ENCODE measurements at places on chromosomes 1 and 21.

GRCh38 chr1:219573960-219574359 is 38.9 kb downstream of the ZC3H11B start:
- DNase-seq: no peak

DNA sequence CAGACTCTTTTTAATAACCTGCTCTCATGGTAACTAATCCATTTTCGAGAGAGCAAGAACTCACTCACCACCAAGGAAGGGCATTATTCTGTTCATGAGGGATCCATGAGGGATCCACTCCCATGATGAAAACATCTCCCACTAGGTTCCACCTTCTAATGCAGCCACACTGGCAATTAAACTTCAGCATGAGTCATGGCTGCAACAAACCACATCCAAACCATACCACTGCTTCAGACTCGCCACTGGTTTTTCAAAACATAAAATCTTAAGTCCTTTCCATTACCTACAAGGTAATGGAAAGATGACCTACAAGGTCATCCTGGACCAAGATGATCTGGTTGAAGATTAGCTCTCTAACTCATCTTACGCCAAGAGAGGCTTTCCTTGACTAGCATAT is 405.1 kb downstream of the VAV3 start:
- peak; percentile 50 for DNase-seq

- DNase-seq: no peak
Observed at GRCh38 chr1:245240648-245241165, 85.9 kb downstream of the KIF26B start.

GRCh38 chr21:43929217-43929971 is 64.4 kb downstream of the AGPAT3 start:
- DNase-seq: no peak

DNA sequence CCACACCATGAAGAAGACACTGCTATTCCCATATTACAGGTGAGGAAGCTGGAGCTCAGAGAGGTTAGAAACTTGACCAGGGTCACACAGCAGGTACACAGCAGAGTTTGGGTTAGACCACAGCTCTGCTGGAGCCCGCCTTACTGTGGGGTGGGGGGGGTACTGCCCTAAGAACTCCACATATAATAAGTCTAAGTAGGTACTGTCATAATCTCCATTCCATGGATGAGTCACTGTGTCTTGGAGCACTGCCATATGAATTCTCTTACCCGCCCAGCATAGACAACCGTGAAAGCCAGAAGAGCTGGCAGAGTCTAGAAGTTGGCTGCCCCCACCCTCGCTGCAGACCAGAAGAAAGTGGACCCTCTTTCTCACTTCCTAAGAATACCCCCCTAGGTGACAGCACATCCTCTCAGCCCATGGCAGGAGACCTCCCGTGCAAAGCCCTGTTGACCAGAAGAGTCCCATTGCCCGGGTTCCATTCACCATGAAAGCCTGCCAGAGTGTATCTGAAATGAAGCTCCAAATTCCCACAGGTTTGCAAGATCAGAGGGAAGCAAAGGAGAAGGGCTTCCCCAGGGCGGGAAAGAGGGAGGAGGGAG is 5.2 kb upstream of the PLA2G2D start:
- DNase-seq: peak; percentile 86

GRCh38 chr1:29518183-29518835 is 282.0 kb downstream of the PTPRU start:
- DNase-seq: no peak

GRCh38 chr1:212716161-212716560 is 16.5 kb upstream of the BATF3 start:
- DNase-seq: no peak

- DNase-seq: no peak
Observed at GRCh38 chr21:35818597-35818996, 241.7 kb downstream of the SETD4 start.

DNA sequence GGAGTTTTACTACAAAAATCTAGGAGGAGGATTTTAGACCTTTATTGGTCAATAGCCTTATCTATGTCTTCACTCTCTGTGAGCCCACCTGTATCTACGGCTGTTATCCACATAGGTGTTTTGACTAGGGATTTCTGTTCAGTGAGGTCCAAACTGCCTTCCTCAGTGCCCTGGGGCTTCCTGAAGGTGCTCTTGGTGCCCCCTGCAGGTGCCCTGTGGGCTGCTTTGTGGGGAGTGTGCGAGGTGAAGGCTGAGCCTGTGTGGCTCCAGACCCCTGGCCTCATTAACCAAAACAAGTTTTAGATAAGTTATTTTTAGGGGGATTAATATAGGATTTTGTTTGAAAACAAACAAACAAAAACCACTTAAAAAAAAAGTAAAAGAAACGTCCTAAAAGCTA is 122.5 kb downstream of the KIF26B start:
- no peak for DNase-seq

GRCh38 chr1:200150721-200151120 is 123.2 kb downstream of the NR5A2 start:
- DNase-seq: peak; percentile 67

GRCh38 chr1:61419657-61420056 is 305.3 kb downstream of the TM2D1 start:
- DNase-seq: no peak

DNA sequence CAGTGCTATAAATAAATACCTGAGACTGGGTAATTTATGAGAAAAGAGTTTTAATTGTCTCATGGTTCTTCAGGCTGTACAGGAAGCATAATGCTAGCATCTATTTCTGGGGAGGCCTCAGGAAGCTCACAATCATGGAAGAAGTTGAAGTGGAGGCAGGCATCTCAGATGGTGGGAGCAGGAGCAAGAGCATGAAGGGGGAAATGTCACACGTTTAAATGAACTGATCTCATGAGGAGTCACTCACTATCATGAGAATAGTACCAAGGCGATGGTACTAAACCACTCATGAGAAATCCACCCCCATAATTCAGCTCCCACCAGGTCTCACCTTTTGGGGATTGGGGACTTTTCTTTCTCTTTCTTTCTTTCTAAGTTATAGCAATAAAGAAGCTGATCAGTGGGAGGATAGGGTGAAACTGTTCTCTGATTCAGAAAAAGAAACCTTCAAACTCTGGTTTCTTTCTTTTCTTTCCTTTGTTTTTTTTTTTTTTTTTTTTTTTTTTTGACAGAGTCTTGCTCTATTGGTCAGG is 17.1 kb upstream of the SPAG17 start:
- DNase-seq: no peak

DNA sequence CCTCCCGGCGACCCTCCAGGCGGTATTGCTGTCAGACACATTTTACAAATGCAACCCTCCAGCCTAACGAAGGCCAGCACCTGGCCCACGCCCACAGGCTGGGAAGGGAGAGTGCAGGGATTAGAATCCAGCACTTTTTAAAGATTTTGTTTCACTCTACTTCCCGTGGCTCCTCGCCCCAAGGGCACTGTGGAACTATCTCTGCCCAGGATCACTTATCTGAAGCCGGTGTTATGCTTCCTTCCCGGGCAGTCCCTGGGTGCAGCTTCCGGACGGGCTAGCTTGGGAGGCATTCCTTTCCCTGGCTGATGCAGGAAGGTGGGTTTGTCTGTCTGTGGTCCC is 35.8 kb downstream of the CCN1 start:
- no peak for DNase-seq

DNA sequence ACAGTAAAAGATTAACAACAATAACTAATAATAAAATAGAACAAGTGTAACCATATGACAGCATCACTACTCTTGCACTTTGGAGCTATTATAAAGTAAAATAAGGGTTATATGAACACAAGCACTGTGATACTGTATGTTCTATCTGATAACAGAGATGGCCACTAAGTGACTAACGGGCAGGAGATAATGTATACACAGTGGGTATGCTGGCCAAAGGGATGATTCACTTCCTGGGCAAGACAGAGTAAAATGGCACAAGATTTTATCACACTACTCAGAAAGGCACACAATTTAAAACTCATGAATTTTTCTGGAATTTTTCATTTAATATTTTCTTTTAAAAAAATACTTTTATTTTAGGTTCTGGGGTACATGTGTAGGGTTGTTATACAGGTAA is 12.3 kb downstream of the SLC9C2 start:
- DNase-seq: no peak

GRCh38 chr1:167364826-167365225 is 144.1 kb downstream of the POU2F1 start:
- no peak for DNase-seq

GRCh38 chr1:198245379-198245778 is 88.6 kb downstream of the NEK7 start:
- DNase-seq: no peak

DNA sequence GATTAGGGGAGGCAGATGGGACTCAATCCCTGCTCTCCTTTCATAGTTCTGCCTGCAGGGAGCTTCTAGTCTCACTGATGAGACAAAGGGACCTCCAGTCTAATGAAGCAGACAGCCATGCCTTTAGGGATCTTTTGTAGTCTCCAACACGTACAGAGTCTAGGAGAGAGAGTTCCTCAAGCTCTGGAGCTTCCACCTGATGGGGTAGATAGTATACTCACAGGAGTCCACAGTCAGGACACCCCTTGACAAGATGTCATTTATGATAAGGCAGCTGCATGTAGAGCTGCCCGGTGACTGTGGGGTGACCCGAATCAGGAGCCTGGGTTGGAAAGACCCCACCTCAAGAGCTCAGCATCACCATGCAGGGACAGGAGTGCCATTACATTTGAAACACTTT is 55.3 kb upstream of the CNTN2 start:
- DNase-seq: no peak

DNA sequence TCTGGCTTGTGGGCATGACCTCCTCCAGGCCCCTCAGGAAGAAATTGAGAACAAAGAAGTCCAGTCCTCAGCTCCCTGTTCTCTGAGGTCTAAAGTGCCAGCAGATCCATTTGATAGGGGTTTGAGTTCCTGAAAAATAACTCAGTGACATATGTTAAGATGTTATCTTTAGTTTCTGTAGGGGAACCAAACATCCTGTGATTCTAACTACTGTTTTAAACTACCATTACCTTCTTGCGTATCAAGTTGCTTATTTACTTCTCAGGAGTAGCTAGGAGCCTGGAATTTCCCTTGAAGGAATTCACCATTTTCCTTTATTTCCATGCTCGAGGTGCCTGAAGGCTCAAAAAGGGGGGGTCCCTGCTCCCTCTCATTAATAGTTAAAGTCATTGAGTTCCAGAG is 18.8 kb upstream of the LIN9 start:
- no peak for DNase-seq

DNA sequence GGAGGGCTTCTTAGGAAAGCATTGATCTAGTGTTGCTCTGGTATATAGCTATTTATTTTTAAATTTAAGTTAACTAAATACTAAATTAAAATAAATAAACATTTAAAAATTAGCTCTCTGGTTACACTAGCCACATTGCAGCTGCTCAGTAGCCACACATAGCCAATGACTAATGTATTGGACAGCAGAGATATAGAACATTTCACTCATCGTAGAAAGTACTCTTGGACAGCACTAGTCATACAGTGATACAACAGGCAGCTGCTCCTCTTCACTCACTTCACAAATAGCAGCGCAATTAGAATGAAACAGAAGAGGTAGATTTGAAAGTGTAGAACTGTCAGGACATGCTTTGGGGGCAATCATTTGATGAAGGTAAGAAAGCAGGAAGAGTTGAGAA is 245.4 kb downstream of the PBX1 start:
- peak; percentile 44 for DNase-seq

DNA sequence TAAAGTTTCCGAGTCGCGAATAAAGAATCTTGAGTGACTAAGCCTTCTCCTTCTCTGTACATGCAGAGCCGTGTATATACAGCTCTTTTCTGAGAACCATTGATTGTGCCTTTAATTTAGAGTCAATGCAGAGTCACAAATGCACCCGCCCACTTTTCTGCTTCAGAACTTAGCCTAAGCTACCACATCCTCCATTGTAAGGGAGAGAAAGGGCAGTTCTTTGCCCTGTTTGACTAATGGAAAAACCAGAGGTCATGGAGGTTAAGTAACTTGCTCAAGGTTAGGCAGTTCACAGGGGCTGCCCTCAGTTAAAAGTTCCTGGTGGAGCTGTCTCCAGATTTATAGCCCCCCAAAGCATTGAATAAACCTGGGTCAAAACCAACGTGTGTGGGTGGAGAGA is 139.6 kb downstream of the TOMM20 start:
- no peak for DNase-seq

- no peak for DNase-seq
Observed at GRCh38 chr1:1114431-1114830, 1.5 kb downstream of the C1orf159 start.

DNA sequence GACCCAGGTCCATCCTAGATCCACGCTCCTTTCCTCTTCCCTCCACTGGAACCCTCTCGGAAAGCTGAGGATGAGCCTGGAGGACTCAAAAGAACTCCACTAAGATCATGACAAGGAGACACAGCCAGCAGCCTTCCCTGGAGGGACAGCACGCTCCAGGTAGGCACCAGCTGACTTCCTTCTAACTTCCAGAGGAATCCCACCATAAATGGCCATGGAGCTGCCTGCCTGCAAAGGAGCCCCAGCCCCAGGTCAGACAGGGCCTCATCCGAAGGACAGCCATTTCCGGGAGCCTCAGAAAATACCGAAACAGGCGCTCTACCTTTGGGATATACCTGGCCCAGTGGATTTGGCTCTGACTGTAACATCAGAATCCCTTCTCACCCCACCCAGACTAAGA is 4.1 kb downstream of the SH3BP5L start:
- no peak for DNase-seq

- no peak for DNase-seq
Observed at GRCh38 chr1:68600049-68600661, 103.3 kb upstream of the DEPDC1 start.

DNA sequence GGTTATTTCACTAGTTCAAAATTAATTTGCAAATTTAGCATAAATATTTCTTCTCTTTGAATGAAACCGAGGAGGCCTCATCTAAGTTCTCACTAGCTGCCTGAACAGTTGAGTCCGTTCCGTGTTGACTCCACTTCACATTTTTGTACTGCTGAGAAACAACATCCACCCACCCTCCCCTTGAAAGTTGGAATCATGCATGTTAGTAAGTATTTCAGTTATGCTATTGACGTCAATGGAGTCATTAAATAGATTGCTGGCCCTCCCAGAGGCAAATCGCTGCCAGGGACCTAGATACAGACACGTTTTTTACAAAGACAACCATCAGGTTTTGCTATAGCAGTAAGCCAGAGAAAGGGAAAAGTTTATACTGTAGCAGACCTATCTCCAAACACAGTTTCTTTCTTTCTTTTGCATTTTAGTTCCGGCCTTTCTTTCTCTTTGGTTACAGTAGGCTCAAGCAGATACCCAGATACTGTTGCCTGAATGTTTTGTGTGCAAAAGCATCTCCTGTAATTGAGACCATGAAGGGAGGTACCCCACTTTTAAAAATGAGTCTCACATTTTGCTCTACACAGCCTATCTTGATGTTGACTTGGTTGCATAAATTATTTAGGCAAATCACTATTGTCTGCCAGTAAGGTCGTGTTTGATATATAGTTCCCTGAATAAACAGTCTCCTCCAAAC is 262.6 kb upstream of the SGIP1 start:
- DNase-seq: peak; percentile 99
